ENCODE measurements at places on chromosomes 1 and 21.

GRCh38 chr1:206864939-206865671 is at the start of gene IL20:
IL20 (plus strand) TSS chr1:206865623; CDS start chr1:206865853, 230 bp downstream.
- peak; percentile 32 for DNase-seq

DNA sequence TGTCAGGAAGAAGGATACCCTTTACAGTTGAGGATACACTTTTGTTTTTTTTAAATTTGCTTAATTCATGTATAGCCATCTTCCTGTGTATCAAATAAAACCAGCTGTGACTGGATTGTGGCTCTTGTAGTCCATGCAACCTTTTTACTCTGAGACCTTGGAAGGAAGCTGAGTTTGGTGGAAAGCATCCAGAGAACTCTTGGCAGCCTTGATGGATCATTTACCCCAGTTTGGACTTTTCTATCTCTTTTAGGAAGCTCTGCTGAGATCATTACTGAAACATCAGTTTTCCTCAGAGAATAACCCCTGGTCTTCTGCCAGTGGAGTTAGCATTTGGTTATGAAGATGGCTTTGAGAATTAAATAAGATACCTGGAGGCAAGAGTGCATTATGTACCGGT is 21.2 kb upstream of the APOBEC4 start:
- no peak for DNase-seq

GRCh38 chr1:242147096-242147976 is 148.4 kb upstream of the MAP1LC3C start:
- DNase-seq: no peak

DNA sequence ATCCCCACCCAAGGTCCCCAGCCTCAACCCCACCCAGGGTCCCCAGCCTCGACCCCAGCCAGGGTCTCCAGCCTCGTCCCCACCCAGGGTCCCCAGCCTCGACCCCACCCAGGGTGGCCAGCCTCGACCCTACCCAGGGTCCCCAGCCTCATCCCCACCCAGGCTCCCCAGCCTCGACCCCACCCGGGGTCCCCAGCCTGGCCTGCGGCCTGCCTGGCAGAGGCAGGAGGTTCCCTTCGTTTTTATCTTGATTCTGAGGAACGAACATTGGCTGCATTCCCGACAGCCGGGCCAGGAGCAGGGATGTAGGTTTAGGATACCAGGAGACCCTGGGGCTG is 3.4 kb upstream of the PDE9A start:
- no peak for DNase-seq

GRCh38 chr1:183645531-183645930 is 7.6 kb downstream of the APOBEC4 start:
- DNase-seq: no peak

DNA sequence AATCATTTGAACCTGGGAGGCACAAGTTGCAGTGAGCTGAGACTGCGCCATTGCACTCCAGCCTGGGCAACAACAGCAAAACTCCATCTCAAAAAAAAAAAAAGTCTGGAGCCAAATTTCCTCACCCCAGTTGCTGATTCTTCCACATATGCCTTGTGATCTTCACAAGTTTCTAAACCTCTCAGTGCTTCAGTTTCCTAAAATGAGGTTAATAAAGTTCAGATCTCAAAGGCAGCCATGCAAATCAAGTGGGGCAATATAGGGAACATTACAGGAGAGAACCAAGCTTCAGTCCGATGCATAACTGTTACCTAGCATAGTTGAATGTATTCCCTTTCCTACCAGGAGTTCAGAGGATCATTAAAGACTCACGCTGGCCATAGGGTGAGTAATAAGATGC is 4.8 kb downstream of the ITLN1 start:
- DNase-seq: no peak

GRCh38 chr1:33180911-33181890 is 642 bp downstream of the TRIM62 start:
- no peak for DNase-seq

GRCh38 chr1:62685431-62685859 is 2.7 kb downstream of the DOCK7 start:
- no peak for DNase-seq

- DNase-seq: no peak
Observed at GRCh38 chr1:1353389-1354151, 4.4 kb upstream of the DVL1 start.

GRCh38 chr1:188043536-188044245 is 1214.9 kb downstream of the PLA2G4A start:
- DNase-seq: no peak

- no peak for DNase-seq
Observed at GRCh38 chr1:201543871-201544642, 5.1 kb downstream of the NAV1 start.

DNA sequence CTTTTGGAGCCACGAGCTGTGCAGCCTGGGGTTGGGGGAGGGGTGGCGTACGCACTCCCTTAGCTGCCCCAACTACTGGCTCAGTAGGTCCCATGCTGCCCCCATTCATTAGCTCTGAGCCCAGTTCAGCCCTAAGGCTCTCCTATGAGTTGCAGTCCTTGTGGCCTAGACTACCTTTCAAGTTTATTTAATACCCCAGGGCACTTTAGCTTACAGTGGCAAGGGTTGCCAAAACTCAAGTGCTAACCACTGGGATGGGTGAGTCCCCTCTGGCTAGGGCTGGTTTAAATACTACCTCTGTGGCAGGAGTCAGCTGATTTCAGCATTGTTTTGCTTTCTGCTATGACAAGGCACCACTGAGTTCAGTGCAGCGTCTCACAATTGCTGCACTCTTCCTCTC is 118.2 kb downstream of the ODF2L start:
- DNase-seq: no peak

GRCh38 chr1:40803902-40804301 is 20.3 kb downstream of the KCNQ4 start:
- no peak for DNase-seq
